SK-N-DZ (cell line): ENCODE measurements at places on chromosomes 11 and 22.

GRCh38 chr22:37421468-37421877 lies 5.8 kb downstream of the ELFN2 start:
- DNase-seq: no peak

GRCh38 chr11:59283825-59284772 lies 71.4 kb upstream of the MPEG1 start:
- peak; percentile 38 for DNase-seq

DNA sequence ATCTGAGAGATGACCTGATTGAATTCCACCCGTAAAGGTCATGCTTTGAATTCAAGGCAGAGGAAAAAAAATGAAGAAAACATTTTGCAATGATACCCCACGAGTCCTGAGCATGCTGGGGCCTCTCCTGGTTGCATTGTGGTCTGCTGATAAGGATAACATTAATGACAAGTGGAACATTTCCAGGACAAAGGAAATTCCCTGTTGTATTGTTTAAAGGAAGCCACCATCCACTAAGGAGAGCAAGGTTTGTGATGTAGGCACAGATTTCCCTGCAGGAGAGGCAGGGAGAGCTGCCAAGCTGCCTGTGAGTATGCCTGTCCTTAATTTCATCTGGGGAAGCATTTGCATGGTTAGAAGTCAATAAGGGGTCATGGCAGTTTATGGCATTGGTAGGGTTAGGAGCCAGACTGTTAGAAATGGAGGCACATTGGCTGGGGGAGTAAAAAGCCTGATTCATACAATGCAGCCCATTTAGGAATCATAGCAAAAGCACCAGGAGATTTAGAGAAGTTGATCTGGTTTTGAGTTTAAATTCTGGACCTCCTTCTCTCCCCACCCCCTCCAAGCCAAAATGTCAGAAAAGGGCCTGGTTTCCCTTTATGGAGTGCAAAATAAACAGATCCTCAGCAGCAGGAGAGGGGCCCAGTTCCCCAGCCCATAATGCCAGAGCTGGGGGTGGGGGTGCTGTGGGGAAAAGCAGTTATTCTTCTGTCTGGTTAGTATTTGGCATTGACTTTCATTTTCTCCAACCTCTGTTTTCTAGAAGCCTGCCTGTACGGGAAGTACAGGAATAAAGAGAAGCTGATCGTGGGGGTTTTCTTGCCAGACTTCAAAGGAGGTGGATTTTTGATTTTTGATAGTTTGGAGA lies 22.1 kb downstream of the FLI1 start:
- no peak for DNase-seq

DNA sequence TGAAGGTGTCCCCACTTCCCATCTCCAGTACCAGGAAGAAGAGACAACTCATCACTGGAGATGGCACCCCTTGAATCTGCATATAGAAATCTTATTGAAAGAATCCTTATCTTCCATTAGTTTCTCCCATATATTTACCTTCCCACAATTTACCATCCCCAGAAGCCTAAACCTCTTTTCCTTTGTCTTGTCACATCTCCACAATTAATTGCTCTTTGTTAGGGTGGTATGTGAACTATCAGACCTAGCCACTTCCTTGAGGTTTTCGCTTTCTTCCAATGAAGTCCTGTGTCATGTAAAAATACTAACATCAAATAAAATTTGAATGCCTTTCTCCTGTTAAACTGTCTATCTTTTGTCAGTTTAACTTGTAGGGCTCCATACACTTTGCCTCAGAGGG lies 37.9 kb downstream of the FAM227A start:
- no peak for DNase-seq

- DNase-seq: no peak
These were observed 217.6 kb downstream of the NTM start for GRCh38 chr11:131588057-131588456.

DNA sequence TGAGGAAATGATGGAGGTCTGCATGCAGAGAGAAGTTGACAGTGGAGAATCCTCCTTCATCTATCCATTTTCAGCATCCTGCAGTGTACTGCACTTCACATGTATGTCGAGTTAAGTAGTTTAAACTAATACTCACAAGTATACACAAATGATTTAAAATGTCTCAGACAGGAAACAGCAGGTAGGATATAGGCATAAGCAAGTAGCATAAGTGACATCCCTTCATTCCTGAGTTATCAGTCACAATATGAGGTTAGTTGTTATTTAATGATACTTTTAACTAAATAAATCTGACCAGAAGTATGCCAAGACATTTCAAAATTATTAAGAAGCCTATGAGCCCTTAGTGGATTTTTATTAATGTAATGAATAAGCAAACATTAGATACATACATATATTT lies 37.4 kb downstream of the MTMR2 start:
- no peak for DNase-seq

DNA sequence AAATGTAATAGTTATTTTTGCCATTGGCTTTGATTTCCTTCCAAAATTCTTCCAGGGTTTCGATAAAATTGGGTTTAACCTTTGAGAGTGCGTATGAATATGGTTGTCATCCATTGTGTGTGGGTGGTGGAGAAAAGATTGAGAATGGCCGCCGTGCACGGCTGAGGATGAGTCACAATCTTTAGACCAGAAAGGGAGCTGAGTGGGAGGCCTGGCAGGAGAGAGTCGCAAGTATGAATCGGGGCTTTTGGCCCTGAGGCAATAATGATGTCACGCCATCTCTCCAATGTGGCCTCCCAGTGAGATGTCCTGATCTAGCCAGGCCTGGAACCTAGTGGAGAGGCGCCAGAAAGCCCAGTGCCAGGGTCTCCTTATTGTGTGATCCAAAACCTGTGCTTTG lies 33.1 kb upstream of the SMPD1 start:
- DNase-seq: no peak

GRCh38 chr11:16558494-16558893 lies 180.0 kb upstream of the C11orf58 start:
- no peak for DNase-seq

- no peak for DNase-seq
These were observed 3.9 kb downstream of the IFITM10 start for GRCh38 chr11:1746511-1746931.

GRCh38 chr11:6895010-6895409 lies 2.7 kb upstream of the OR2D2 start:
- DNase-seq: no peak
